Right renal pelvis (tissue), 4 donors: ENCODE measurements at places on chromosomes 4 and X.

DNA sequence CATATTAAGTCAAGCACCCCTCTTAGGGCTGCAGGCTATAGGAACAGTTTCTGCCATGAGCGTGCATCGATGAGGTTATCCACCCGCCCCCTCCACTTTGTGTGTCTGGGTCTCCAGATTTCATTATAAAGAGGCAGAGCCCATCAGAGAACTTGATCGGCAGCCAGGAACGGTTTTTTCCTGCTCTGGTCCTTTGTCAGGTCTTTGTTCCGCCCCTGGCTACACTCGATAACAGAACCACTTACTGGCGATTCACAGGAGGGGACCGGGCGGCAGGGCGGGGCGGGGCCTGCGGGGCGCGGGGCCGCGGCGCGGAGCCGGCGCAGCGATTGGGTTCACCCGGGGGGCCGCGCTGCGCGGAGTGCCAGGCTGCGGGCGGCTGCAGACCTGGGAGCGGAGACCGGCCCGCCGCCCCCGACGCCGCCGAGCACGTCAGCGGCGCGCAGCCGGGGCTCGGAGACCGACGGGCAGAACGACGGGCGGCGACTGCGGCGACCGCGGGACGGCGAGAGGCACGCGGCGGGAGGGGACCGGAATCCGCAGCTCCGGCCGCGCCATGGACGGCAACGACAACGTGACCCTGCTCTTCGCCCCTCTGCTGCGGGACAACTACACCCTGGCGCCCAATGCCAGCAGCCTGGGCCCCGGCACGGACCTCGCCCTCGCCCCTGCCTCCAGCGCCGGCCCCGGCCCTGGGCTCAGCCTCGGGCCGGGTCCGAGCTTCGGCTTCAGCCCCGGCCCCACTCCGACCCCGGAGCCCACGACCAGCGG lies at the start of gene SLC10A4:
Gene SLC10A4 (plus strand): TSS at position 338 of the 771 bp plus-strand sequence. CDS start 219 bp downstream, at position 557.
- DNase-seq = no peak

- no peak for DNase-seq
Measured at GRCh38 chr4:26993539-26993938, 132.9 kb downstream of the STIM2 start.

GRCh38 chr4:92382128-92382527 lies 78.4 kb downstream of the GRID2 start:
- no peak for DNase-seq

DNA sequence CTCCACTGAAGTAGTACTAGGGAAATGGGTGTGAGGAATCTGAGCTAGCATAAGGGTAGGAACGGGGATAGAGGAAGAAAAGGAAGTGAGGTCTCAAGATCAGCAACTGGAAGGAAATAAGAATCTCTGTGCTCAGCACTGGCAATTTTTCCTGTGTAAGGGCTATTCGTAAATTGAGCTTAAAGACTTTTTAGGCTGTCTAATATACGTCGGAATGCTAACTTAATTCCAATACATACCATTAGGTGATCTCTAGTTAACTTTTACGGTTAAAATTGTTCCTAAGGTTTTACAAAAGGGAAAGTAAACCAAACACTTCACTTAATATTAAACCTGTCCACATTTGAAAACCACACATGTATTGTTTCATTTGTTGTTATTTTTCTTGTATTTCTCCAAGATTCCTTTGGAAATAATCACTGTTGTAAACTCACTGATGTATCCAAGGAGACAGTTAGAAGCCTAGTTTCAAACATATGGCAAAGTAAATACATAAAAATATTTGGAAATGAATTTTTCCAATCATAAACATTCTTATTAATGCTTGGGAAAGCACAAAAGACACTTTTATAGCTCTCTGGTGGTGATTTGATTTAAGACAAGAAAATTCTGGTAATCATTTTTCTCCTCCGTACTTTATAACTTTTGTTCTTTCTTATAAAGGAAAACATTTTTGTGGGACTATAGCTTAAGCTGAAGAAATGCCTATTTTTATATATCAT lies 28.1 kb upstream of the HPGDS start:
- no peak for DNase-seq

GRCh38 chrX:96382018-96382417 lies 302.6 kb upstream of the DIAPH2 start:
- no peak for DNase-seq

DNA sequence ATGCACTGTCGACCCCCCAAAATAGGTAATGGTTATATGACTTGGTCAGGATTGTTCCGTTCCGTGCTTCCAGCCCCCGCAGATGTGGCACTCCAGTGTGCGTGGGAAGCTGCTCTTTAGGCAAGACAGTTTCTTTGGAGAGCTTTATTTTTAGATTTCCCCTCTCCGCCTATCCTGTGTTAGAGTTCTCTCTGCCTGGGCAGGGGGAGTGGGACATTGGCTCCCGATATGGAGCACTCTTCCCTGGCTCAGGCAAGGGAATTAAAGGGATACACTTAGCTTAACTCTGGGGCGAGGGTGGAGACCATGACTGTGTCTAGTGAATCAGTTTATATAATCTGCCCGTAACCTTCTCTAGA lies 36.0 kb downstream of the DLG3 start:
- no peak for DNase-seq
